ENCODE measurements at places on chromosomes 1 and 21.

DNA sequence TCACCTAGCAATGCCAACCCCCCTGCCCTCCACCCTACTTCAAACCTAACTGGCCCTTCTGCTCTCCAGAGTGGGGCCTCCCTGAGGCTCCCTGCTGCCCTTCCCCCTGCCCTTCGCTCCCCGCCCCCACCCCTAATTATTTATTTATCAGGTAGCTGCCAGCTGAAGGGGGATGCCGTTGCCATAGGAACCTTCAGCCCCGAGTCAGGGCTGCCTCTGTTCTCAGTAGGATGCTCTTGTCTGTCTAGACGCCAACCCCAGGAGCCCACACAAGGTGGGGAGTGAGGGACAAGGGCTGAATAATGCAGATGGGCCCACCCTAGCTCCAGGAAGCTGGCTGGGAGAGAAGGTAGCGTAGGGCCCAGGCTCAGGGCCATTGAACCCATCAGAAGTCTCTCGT is 41.1 kb downstream of the NKAIN1 start:
- no peak for DNase-seq

- no peak for DNase-seq
Measured at GRCh38 chr21:15753741-15754140, 24.0 kb downstream of the USP25 start.

- no peak for DNase-seq
Measured at GRCh38 chr1:94522304-94522703, 19.3 kb downstream of the F3 start.

GRCh38 chr1:8171751-8172464 is 145.8 kb upstream of the ERRFI1 start:
- no peak for DNase-seq

DNA sequence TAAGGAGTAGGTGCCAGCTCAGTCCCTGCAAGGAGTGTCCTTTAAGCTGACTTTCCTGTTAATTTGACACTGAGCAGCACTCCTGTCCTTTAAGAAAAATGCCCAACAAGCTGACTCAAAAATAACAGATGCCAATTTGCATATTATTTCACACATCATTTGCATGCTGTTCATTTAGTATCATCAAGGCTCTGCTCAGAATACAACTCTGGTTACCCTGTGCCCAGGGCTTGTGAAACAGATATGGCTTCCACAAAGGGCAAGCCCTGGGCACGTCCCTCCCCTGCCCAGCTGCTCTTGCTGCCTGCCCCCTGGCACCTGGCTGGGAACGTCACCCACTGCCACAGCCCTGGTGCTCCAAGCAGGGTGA is 10.3 kb downstream of the KCNN3 start:
- DNase-seq = no peak

- no peak for DNase-seq
Measured at GRCh38 chr1:240235521-240236288, 144.0 kb downstream of the FMN2 start.

GRCh38 chr1:43009274-43009673 is 50.6 kb upstream of the SLC2A1 start:
- no peak for DNase-seq

All from stimulated activated CD4-positive, alpha-beta T cell treated with anti-CD3 and anti-CD28 coated beads, Interleukin-1b, Interleukin-23, amount 100 ng/mL, for 1 hour (primary cell).